ENCODE measurements at places on chromosomes 3 and 15. TPM values are rescaled to one million over a fixed set of nuclear protein-coding genes. Genes with fewer than 3 reads are reported as not detected.

GRCh38 chr3:134852132-134852531 lies 57.1 kb downstream of the EPHB1 start:
- no peak for DNase-seq

APH1B gene
- 7.8 TPM for total RNA-seq

GRCh38 chr3:186189492-186189891 lies 80.6 kb upstream of the ETV5 start:
- no peak for DNase-seq

BTLA gene
- total RNA-seq: 0.41 TPM

EPHB3 gene
- total RNA-seq: 58.1 TPM

EAF1 gene
- total RNA-seq: 23.5 TPM

GRCh38 chr3:125125821-125126245 lies 70.0 kb upstream of the HEG1 start:
- DNase-seq: no peak

DNA sequence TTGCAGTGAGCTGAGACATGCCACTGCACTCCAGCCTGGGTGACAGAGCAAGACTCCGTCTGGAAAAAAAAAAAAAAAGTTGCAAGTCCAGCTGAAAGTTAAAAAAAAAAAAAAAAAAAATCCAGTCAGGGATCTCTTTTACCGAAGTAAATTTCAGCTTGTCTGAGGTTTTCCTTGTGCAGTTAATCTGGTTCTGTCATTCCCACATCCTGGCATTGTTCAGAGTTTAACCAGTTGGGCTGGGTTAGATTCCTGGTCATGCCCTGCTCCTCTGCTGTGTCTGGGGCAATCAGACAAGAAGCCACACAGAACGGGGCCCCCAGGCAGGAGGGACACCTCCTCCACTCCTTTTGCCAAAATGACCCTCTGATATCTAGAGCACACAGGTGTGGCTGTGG lies 84.1 kb upstream of the KLHL25 start:
- no peak for DNase-seq

CFAP100 gene
- not detected for total RNA-seq

- no peak for DNase-seq
Measured at GRCh38 chr15:31077181-31077580, 24.3 kb downstream of the TRPM1 start.

GRCh38 chr3:101861212-101861788 lies 12.0 kb downstream of the NFKBIZ start:
- no peak for DNase-seq

DNA sequence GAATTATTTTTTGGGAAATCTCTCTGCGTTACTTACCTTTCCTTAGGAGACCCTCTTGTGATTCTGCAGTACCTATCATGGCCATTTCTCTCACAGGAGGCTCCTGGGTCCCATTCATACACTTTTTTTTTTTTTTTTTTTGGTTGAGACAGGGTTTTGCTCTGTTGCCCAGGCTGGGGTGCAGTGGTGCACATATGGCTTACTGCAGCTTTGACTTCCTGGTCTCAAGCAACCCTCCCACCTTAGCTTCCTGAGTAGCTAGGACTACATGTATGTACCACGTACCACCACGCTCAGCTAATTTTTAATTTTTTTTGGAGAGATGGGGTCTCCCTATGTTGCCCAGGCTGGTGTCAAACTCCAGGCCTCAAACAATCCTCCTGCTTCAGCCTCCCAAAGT lies 36.1 kb downstream of the TRAK1 start:
- no peak for DNase-seq

- no peak for DNase-seq
Measured at GRCh38 chr3:126523745-126524428, at the start of gene CHST13. Gene CHST13, plus strand, starts transcription at chr3:126524155. Its CDS starts 178 bp downstream, at chr3:126524333.

- DNase-seq: no peak
Measured at GRCh38 chr15:99537344-99537743, 28.4 kb upstream of the MEF2A start.

GRCh38 chr3:152319256-152319655 lies 50.5 kb downstream of the MBNL1 start:
- DNase-seq: no peak

DNA sequence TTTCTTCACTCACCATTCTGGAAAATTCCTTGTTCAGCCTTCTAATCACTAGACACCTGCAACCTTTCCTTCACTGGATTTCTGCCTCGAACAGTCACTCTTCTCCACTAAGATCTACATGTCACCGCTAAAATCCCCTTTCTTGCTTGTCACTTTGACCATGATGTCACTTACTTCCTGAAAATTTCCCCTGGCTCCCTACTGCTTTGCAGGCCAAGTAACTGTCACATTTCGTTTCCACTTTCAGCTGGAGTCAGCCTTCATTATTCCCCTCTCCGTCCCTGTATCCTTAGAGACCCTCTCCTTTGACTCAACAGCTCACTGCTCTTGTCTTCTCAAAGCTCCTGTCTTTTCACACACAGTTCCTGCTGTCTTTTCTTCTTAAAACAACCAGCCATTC lies 15.9 kb downstream of the CHL1 start:
- no peak for DNase-seq

GRCh38 chr3:34011171-34012101 lies 213.0 kb downstream of the PDCD6IP start:
- no peak for DNase-seq

- no peak for DNase-seq
Measured at GRCh38 chr3:45226206-45226915, at the start of gene TMEM158. Gene TMEM158, minus strand, starts transcription at chr3:45226287. Its CDS starts 260 bp downstream, at chr3:45226027.

- DNase-seq: no peak
Measured at GRCh38 chr3:23277688-23278087, 74.6 kb downstream of the UBE2E2 start.

GRCh38 chr3:22585911-22586310 lies 617.2 kb upstream of the UBE2E2 start:
- no peak for DNase-seq

DNA sequence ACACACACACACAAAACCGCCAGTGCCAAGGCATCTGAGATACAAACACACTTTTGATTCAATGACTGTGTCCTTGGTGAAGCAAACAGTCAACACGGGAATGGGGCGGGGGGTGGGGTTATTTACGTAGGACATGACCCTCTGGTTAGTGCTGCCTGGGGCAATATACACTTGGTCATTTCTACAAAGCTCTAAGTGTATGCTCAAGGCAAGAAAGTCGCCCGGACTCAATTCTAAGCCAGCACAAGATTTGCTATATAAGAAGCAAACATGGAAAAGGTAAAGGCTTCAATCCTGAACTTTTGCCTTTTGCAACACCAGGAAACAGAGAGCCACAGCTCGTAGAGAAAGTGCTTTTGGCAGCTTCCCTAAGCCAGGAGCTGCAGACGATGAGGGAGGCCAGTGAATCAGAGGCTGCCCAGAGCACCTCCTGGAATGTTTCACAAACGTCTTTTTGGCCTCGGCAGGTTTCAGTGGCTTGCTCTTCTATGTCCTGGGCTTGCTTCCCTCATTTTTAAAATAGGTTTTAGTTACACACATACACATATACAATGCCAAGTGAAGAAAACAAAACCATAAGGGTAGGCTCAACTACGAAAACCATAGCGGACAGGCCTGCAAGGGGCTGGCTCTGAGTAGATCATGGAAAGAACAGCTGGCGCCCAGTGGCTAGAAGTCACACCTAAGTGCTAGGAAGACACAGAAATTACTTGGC lies 73.6 kb downstream of the TM4SF4 start:
- no peak for DNase-seq

DNA sequence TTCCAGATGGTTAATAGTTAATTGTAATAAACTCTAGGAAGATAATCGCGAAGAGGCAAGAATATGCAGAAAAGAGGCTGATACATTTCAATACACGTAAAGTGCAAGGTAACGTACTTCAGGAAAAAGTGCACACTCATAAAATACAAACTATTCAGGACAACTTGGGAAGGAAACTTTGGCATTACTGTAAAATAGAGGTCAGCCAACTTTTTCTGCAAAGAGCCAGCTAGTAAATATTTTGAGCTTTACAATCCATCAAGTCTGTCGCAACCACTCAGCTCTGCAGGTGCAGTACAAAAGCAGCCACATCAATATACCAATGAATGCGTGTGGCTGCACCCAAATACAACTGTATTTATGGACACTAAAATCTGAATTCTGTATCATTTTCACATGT lies 51.6 kb upstream of the THUMPD3 start:
- DNase-seq: no peak

ACSBG1 gene
- 0.31 TPM for total RNA-seq

- no peak for DNase-seq
Measured at GRCh38 chr3:72259755-72260587, 475.0 kb upstream of the PROK2 start.

C15orf61 gene
- 2.1 TPM for total RNA-seq

DNA sequence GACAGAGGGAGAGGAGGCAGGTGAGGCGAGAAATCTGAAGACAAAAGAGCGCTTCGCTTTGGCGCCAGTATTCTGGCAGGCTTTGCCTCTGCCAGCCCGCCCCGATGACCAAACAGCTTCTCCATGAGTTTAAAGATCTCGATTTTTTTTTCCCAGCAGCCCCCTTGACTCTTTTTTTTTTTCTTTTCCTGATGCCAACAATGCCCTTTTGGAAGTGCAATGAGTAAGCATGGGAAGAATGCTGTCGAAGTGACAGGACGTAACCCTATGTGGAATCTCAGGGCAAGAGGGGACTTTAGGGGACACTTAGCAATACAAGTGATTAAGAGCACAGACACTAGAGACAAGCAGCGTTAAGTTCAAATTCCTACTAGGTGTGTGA lies 211.7 kb downstream of the FGF12 start:
- DNase-seq: no peak
